NCI-H187 treated with DMSO at 0.1 percent for 48 hours (cell line): ENCODE measurements at places on chromosomes 12 and 14.

DNA sequence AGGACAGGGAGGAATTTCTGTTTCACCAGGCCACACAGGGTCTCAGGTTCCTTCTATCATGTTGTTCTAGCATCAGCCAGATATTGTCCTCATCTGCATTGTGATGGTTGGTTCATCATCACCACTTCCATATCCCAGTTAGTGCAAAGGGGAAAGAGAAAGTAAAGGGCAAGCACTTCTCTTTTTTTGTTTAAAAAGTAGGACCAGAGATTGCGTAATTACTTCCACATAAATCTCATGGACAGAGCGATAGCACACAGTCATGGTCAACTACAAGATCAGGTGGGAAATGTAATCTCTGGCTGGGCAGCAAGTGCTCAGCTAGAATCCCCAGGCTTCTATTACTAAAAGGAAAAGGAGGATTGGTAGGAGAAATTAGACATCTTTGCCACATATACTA is 155.1 kb downstream of the KIF21A start:
- no peak for DNase-seq

DNA sequence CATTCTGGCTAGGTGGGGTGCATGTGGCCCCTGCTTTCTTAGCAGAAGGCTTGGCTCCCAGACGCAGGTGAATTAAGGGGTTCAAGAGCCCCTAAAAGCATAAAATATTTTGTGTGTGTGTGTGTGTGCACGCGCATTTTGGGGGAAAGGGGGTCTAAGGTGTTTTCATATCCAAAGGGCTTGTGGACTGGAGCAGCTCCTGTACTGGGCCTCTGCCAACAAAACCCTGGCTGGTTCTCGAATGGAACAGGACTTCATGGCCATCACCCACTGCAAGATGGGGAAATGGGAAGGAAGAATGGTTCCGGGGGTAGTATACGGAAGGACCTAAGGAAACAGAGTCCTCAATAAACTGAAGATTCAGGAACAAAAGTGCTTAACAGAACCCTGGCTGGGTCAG is 3.9 kb upstream of the ATN1 start:
- no peak for DNase-seq

- no peak for DNase-seq
Measured at GRCh38 chr14:99129998-99130397, 142.0 kb downstream of the BCL11B start.

DNA sequence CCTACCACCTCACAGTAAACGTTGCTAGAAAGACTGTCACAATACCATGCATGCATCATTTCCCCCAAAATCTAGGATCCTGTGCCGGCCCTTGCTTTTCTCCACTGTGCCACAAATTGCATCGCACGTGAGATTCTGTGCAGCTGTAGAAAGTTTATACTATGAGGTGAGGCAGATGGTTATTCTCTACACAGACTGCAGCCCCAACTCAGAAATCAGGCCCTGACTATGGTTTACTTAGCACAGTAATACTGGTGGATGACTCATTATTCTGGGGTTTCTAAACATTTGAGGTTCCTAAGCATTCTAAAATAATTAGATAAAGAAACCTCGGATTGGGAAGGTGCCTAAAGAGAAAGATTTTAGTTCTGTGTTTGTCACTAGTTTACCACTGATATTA is 163.8 kb upstream of the CCDC198 start:
- no peak for DNase-seq

DNA sequence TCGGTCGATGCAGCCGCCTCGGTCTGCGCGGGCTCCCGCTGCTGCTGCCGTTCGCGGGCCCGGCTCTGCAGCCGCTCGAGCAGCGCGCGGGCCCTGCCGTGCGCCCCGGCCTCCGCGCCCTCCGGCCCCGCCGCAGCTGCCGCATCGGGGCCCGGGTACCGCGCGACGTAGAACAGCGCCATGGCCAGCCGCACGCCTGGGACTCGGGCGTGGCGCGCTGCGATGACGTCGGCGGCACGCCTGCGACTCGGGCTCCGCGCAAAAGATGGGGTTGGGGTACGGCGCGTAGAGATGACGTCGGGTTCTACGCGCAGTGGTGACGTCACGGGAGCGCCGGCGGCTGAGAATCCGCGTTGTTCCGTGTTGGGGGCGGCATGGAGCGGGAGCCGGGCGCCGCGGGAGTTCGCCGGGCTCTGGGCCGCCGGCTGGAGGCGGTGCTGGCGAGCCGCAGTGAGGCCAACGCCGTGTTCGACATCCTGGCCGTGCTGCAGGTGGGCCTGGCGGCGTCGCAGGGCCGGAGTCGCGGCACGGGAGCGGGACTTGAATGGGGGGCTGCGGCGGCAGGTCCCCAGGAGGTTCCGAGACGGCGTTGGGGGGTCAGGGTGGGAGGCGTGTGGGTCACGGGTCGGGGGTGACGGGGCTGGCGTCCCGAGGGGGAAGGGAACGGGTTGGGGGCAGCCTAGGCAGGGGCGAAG is at the start of the genes DDX51 and NOC4L:
Gene DDX51 (minus strand): TSS at position 205 of the 695 bp plus-strand sequence. CDS start 23 bp downstream, at position 182.
Gene NOC4L (plus strand): TSS at position 343 of the 695 bp plus-strand sequence. CDS start 32 bp downstream, at position 375.
- DNase-seq: peak; percentile 23

DNA sequence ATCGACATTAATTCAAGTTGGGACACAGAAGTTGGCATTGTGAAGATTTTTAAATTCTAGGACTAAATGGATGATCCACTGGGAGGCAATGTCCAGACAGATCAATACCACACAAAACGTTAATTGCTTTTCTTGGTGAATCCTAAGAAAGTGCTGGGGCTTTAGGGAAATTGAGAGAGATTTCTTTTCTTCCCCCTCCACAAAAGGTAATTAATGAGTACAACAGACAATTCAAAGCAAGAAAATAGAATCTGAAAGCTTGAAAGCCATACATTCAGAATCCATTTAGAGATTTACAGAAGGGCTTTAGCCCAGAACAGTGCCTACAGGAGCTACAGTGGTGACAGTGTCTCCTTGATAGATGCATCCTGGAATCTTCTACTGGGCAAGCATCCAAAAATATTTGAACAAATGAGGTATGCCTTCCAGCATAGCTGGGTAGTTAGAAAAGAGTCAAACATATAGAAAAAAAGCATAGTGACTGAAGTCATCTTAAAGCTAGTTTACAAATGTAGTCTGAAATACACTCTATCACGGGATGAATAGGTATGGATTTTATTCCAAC is 718.1 kb downstream of the DIO2 start:
- DNase-seq: no peak

DNA sequence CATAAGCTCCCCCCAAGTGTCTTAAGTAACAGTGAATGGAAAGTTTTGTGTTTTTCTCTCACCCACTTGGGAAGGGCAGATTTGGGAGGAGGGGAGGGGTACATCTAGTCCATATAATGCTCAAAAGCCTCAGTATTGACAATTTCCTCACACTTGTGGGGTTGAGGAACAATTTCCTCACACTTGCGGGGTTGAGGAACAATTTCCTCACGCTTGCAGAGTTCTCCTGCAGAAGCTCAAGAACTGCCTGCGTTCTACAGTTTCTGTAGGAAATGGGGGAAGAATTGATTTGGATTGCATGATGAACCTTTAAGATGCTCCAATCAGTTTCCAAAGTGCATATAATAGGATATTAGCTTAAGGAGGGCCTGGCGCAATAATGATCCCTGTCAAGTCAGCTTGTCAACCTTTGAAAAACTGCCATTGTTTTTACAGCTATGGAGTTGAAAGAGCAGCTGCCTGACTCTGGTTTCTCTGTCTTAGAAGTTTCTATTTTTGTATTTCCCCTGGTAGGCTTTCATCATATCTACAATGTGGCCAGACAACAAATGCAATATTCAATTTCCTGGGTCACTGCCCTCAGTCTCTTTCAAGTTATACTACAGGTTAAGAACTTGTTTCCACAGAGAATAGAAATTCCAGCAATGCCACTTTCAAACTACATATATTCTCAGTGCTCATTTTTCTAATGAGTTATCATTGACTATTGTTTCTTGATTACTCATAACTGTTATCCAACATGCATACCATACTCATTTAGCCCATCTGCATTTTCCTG is 66.5 kb downstream of the PLEKHG7 start:
- no peak for DNase-seq

GRCh38 chr12:99201906-99202645 is 445.5 kb upstream of the GARIN6 start:
- DNase-seq: no peak

GRCh38 chr12:39660101-39660500 is 40.5 kb upstream of the ABCD2 start:
- no peak for DNase-seq

GRCh38 chr12:98883231-98883630 is 238.1 kb downstream of the APAF1 start:
- DNase-seq: no peak

DNA sequence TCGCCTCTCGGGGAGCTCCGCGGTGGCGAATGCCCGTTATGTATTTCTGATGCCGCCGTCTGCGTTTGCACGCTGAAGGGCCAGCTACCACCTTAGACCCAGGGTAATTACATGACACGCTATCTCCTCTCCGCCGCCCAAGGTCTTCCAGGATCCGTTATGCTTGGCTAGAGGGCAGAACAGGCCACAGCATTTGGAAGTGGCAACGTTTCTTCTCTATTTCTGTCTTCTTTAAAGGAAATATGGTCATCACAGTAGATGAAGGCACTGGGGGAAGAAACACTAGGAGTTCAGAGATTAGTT is 861 bp upstream of the MDGA2 start:
- no peak for DNase-seq

DNA sequence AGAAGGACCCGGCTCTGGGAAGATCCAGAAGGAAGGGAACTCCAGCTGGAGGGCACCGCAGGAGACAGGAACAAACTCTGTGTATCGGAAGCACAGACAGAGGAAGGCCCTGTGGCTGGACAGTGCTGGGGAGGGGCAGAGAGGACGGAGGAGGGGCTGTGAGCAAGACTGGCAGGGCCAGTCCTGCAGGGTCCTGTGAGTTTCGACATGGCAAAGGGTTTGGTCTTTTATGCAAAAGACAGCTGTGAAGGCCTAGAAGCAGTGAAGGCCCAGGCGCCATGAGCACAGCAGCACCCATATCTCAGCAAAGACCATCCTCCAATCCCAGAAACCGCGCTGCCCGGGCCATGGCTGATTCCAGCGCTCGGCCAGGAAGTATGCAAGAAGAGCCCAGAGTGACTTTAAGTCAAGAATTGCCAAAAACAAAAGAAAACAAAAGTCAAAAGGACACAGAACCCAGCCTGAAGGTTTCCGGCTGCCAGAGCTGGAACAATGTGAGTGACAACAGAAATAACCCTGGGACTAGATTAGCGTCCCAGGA is 126.5 kb downstream of the NCOR2 start:
- DNase-seq: no peak

DNA sequence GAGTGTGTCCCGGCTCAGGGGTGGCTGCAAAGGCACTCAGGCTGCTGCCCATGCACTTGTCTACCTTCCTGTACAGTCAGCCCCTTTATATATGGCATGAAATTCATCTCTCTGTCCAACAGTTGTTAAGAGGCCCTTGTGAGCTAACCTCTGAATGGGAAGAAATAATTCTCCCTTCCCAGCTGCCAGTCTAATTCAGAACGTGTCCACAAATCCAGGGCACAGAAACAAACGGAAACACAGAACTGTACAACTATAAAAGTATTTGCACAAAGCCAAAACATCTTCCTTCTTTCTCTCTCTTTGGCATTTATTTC is 849 bp downstream of the KRT5 start:
- no peak for DNase-seq

- DNase-seq: no peak
Measured at GRCh38 chr14:103206023-103206481, 82.8 kb downstream of the TNFAIP2 start.

- no peak for DNase-seq
Measured at GRCh38 chr12:43337571-43338444, 214.2 kb downstream of the ADAMTS20 start.

GRCh38 chr14:98893675-98894074 is 378.3 kb downstream of the BCL11B start:
- no peak for DNase-seq

DNA sequence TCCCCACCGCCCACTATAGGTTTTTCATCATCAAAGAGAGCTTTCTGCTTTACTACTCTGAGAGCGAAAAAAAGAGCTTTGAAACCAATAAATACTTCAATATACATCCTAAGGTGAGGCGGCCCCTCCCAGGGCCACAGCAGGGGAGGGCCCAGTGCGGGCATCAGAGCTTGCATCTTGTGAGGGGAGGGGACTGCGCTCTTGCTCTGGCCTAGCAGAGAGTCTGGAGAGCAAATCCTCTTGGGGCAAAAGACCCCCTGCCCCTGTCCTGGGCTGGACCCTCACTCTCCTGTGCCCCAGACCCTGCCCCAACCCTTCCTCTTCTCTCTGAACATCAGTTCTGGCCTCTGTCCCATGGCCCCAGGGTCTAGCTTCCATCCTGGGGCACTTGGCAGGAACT is 15.6 kb downstream of the PLEKHD1 start:
- DNase-seq: no peak
